ENCODE measurements at places on chromosomes 16 and 17.

DNA sequence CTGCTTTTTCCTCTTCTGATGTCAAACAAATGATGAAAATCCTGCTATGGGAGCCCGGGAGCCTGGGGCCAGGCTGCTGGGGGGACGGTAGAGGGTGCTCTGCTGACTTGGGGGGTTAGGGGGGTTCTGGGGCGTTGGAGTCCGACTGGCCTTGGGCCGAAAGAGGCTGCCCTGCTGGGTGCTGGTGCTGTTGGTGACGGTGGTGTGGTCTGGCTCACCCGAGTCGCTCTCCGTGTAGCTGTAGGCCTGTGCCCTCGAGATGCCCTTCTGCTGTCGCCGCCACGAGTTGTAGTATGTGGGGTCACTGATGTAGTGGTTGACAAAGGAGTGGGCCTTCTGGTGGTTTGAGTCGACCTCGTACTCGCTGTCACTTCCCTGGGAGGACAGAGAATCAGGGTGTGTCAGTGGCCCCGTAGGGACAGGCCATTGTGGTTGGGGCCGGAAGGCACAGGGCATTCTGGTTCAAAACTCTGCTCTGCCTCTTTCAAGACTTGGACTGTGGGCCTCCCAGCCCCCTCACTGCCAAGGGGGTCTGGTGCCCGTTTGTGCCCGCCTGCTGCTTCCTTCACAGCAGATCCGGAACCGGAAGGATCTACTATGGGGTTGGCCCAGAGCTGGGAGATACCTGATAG, 26.9 kb upstream of the CDC42EP4 start:
- DNase-seq = no peak

DNA sequence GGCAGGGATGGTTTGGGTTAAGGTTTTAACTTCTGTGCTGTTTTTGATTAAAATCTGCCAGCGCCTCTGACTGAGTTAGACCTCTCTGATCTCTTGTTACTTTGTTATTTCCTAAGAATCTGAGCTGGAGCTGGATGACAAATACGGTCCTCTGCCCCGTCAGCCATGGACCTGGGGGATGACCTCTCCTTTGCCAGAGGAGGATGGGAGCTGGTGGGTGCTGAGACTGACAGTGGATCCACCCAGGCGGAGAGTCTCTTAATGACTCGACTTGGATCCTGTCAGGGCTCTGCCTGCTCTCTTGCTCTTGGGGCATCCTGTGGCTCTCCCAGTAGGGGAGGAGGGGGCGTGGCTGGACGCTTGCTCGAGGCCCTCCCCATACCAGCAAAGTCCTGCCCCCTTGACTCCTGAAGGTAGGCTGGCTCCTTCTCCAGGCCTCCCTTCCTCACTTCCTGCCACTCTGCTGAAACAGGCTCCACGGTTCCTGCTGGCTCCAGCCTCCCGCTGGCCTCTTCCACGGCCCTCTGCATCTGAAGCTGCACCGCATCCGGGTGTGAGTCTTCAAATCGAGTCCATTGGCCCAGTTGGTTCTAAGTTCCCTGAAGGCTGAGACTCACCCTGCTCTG, 24.8 kb upstream of the MAP3K14 start:
- DNase-seq = no peak

- DNase-seq = no peak
These were observed 13.7 kb upstream of the NAGLU start for GRCh38 chr17:42522263-42522790.

DNA sequence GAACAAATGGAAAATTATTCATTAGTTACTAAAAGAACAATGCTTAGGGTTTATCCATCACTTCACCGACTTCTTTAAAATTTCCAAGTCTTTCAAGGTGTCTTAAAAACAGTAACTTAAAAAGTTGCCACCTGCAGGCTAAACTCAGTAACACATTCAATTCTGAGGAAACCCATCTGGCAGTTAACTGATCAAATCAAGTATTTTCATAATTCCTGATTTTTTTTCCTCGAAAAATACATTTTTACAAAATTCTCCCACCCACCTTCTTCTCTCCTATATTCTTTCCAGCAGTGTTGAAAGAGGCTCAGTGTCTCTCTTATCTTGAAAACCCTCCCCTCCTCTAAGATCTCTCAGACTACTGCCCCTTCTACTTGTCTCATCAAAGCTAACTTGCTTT, 29.9 kb downstream of the PARN start:
- no peak for DNase-seq

DNA sequence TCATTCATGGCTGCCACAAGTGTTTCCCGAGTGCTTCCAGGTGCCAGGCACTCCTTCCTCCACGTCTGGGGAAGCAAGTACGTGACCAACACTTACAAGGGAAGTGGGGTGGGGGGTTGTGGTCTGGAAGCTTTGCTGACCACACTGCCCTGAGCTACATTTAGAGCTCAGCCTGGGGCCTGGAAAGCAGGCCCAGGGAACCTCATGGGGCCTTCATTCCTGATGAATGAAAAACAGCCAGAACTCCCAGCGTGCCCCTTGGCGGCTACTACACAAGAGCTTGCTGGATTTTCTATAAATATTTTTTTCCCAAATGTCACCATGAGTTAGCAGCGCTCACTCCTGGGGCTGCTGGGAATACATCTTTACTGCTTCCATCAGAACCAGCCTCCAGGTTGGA, 73.3 kb downstream of the ABCC12 start:
- no peak for DNase-seq

- DNase-seq = no peak
These were observed 36.6 kb downstream of the C16orf78 start for GRCh38 chr16:49410226-49410625.

All from stimulated activated CD8-positive, alpha-beta memory T cell treated with anti-CD3 and anti-CD28 coated beads, Interleukin-15, amount 100 ng/mL, for 1 hour (primary cell).